NCI-H1092 (cell line): ENCODE measurements at places on chromosomes 2 and 18.

- no peak for DNase-seq
Measured at GRCh38 chr2:47091118-47091517, 64.0 kb downstream of the STPG4 start.

DNA sequence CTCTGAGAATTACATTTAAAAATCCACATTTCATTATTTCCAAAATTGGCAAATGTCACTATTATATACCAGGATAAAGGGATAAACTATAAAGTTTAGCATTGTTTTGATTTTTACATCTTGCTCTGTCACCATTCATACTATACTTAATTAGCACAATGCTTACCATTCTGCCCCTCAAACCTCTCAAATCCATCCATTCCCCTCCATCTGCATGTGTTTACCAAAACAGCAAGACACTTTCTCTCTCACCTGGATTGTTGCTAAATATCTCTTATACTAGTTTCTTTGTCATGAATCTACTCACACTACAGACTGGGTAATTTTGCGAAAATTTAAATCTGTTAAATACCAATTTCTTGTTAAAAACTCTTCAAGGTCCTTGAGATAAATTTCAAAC lies 496.1 kb downstream of the NR4A2 start:
- DNase-seq: no peak

DNA sequence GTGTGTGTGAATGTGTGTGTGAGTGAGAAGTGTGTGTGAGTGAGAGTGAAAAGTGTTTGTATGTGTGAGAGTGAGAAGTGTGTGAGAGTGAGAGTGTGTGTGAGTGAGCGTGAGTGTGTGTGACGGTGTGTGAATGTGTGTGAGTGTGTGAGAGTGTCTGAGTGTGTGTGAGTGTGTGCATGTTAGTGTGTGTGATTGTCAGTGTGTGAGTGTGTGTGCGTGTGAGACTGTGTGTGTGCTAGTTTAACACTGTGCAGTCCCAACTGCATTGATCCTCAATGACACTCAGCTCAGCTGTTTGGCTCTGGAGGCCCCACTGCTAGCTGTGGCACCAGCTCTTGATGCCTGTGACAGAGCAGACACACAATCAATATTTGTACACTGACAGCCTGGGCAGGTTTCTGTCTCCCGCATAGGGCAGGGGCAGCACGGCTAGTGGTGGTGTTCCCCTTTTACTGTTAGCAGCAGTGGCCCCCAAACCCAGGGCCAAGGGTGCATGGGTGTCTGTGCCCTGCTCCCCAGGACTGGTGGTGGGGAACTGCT lies 135.0 kb downstream of the INHBB start:
- DNase-seq: no peak

DNA sequence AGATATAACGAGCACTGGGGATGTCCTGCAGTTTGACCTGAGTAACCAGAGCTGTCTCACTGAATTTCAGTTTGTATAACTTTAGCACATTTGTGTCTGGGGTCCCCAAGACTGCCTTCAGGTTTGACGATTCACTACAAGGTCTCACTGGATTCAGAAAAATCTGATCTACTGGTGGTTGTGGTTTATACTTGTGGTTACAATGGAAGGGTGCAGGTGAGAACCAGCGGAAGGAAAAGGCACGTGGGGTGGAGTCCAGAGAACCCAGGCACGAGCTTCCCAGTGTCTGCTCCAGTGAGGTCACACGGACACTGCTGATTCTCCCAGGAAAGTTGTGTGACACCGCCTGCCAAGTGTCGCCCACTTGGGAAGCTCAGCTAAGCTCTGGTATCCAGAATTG lies 126.0 kb downstream of the ZNF236 start:
- no peak for DNase-seq

DNA sequence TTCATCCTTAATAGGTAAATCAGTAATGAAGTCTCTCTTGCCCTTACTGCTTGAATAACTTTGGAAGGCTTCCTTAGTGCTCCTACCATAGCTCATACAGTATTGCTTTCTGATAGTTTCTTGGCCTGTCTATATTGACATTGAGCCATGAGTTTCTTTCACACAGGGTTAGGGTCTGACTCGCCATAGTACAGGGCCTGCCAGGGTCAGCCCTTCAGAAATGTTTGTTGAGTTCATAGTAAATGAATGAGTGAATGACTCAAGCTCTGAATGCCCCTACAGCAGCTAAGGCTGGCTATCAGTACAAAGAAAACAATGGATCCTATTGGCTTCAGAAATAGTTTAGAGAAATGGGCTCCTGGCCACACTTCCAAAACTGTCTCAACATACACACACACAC lies 65.0 kb upstream of the LRATD1 start:
- no peak for DNase-seq

GRCh38 chr2:68152681-68153347 lies 4.9 kb upstream of the PNO1 start:
- DNase-seq: no peak

DNA sequence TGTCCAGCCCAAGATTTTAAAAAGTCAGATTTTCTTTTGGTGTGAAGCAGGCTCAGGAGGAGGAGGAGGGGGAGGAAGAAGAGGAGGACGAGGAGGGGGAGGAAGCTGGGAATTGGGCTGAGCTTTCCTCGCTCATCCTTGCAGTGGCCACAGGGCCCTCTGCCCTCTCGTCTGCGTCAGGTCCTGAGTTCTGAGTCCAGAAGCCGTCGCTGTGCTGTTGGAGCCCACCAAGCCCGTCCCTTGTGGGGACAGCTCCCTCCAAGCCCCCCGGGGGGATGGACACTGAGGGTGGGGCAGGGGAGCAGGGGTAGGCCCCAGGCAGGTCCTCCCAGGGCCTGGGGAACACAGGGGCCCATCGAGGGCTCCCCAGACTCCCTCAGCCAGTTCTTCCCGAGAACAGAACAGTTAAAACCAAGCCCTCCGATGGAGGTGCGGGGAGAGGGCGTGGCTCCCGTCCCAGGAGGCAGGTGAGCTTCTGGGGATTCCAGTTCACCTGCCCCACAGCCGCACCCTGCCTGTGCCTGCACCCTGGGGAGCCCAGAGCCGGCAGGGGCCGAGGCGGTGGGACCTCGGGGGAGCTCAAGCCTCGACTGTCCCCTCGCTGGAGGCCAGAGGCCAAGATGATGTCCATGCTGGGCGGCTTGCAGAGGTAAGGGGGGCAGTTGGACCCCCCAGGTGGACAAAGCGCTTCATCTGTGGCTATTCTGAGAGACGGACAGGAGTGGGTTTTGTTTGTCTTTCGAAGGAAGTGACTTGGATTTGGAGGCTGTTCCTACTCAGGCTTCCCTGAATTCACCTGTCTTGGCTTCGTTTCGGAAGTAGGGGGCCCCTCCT lies at the start of gene GAL3ST2:
GAL3ST2 (plus strand) TSS at position 487 of the 834 bp plus-strand sequence; CDS start at position 621, 134 bp downstream.
- no peak for DNase-seq

DNA sequence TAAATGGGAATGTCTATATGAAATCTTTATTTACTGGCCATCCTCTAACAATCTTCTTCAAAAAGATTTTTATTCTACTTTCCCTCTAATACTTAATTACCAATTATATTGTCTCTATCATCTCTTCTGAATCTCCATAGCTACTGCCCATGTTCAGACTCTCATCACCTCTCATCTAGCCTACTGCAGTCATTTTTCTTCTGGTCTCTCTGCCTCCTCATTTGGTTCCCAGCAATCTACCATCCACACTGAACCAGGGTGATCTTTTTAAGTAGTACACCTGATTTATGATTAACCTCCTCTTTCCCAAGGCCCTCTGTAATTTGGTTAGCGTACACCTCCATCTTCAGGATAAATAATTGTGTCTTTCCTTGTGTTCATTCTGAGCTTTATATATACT lies 57.6 kb downstream of the NCKAP1 start:
- DNase-seq: no peak

DNA sequence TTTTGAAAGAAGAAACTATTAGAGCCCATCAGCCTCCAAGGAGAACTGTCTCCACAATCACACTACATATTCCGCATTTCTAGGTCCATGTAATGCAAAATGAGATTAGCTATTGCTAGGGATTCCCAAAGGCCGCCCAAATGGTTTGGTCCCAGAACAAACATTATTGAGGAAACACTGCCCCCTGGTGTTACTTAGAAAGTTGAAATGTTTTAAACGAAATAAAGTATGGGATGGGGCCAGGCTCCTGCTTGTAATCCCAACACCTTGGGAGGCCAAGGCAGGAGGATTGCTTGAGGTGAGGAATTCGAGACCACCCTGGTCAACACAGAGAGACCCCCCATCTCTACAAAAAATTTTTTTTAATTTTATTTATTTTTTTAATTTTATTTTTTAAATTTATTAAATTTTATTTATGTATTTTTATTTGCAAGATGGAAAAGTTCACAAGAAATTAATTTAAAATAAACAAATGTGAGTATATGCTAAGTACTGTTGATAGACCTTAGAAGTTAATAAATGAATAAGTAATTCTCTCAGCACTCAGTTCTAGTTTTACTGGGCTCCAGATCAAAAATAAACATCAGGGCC lies 5.5 kb downstream of the NHEJ1 start:
- DNase-seq: peak; percentile 67

- no peak for DNase-seq
Measured at GRCh38 chr2:102061962-102062795, 70.4 kb downstream of the IL1R2 start.

- DNase-seq: no peak
Measured at GRCh38 chr2:138537170-138537915, 35.8 kb downstream of the SPOPL start.

- DNase-seq: no peak
Measured at GRCh38 chr2:179850188-179850587, 11.2 kb downstream of the ZNF385B start.

DNA sequence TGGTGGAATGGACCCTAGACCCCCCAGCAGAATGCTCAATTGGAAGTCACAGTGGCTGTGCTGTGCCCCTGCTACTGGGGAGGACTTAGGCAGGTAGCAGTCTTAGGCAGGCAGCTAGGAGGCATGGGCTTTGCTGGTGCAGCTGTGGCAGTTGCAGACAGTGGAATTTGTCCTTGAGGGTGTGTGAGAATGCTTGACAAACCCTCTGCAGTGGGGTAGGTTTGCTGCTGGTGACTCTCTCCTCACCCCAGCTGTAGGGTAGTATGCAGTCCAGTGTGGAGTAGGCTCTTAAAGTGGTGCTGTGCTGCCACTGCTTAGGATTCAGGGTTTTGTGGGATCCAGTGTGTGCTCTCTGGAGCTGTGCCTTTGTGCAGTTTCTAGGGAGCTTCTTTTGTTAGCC lies 61.3 kb downstream of the NUP35 start:
- DNase-seq: no peak

- DNase-seq: no peak
Measured at GRCh38 chr2:68565858-68566257, 77.5 kb upstream of the PROKR1 start.

GRCh38 chr18:29196307-29196706 lies 1019.4 kb upstream of the CDH2 start:
- DNase-seq: no peak

- DNase-seq: no peak
Measured at GRCh38 chr18:23737578-23737977, 48.3 kb downstream of the LAMA3 start.
